Astrocyte of the hippocampus (primary cell): ENCODE measurements at places on chromosomes 3 and 15.
A peak's percentile ranks its signal among the peaks of the same experiment; 100 is the strongest.

GRCh38 chr3:65857327-65857726, 181.4 kb downstream of the MAGI1 start:
- no peak for DNase-seq

DNA sequence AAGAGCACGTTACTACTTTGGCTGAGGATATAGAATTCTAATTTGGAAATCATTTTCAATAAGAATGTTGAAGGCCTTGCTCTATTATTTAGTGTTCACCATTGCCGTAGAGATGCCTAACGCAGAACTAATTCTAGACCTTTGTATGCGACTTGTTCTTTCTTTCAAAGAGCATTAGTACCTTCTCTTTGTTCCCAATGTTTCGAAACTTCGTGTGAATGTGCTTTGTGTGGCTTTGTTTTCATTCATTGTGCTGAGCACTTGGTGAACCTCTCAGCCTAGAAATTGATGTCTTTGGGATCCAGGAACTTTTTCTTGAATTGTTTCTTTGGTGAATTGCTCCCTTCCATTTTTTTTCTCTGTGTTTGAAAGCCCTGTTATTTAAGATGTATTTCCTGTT, 19.8 kb upstream of the PCSK6 start:
- DNase-seq, result no peak

DNA sequence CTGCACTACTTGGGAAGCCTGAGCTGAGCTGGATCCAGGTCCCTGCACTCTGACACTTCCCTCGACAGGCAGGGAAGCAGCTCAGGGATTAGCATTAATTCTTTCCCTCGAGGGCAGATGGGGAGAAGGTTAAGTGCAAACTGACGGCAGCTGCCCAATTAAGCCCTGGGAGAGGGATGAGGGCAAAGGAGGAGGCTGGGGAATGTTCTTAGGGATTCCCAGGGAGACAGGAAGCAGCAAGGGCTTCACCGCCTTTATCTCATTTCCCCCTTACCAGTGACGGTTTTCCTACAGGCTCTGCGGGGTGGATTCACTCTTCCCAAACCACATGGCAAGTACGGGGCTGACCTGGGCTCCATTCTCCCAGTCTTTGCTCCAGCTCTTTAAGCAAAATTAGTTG, 519.0 kb upstream of the PROK2 start:
- DNase-seq, result no peak

- DNase-seq, result no peak
These were observed 309.8 kb upstream of the LRRC3B start for GRCh38 chr3:26312816-26313215.

DNA sequence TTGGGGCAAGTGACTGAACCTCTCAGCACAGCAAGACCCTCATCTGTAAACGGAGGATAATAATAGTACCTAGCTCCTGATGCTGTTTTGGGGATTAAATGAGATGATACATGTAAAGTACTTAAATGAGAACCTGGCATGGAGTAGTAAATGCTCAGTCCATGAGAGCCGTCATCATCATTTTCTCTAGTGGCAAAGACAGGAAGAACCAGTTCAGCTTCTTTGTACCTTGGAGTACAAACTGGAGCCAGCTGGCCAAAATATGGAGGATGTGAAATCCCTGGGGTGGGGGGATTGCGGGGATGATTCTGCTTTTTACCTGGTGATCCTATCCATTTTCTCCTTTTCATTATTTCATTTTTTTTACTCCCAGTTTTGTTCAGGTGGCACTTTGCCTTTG, 204.2 kb upstream of the LRRN1 start:
- no peak for DNase-seq

DNA sequence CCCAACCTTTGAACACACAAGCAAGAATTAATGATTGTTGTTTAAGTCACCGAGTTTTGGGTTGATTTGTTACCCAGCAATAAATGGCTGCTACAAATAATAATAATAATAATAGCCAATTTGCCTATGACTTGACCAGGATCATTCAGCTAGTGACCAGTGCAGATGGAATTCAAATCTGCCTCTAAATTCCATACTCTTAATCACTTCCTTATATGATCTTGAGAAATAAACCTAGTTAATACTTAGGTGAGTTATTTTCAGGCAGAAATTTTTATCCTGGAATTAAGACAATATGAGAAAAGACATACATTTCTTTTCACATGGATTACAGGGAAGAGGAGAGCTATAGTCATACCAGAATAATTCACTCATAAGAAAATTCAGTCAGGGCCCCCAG, 116.0 kb upstream of the GALNT15 start:
- DNase-seq, result no peak

DNA sequence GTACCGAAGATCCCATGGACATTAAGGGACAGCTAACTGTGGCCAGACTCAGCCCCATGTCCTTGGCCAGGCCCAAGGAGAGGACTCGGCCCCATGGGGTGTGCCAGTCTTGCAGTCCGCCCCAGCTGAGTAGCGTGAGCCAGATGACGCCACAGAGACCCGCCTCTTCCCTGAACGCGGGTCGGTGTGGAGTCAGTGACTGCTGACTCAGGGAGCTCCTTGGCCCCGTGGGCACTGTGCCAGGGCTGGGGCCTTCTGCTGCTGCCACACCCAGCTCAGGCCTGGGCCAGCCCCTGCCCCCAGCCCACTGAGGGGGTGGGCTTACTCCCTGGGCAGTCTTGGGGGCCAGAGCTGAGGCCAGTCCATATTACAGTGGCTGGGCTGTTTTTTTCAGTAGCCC, 52.8 kb downstream of the PLXNA1 start:
- peak; percentile 84 for DNase-seq

DNA sequence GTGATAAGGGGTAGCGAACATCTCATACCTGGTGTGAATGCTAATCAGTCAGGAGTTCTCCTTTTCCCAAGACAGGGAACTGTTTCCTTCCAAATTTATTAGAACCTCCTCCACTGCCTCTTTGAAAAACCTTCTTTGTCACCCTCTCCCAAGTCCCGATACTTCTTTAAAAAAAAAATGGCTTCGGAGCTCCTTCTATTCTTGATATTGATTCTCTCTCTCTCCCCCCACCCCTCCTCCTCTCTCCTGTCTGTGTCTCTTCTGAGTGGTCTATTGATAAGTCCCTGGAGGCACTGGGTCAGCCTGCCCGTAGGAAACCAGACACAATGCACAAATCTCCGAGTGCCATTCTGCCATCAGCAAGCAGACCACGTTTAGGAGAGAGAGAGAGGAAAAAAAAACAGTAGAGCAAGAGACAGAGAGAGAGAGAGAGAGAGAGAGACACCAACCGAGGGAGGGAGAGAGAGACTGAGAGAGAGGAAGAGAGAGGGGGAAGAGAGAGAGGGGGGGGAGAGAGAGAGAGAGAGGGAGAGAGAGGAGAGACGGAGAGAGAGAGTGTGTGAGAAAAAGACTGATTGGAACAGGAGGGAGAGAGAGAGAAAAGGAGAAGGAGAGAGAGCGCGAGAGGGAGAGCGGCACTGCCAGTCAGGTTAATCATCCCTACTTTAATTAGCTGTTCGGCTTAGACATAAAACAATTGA, 160.9 kb downstream of the TIGIT start:
- DNase-seq, result peak; percentile 75

- DNase-seq, result no peak
These were observed 142.5 kb downstream of the FILIP1L start for GRCh38 chr3:99971761-99972160.

DNA sequence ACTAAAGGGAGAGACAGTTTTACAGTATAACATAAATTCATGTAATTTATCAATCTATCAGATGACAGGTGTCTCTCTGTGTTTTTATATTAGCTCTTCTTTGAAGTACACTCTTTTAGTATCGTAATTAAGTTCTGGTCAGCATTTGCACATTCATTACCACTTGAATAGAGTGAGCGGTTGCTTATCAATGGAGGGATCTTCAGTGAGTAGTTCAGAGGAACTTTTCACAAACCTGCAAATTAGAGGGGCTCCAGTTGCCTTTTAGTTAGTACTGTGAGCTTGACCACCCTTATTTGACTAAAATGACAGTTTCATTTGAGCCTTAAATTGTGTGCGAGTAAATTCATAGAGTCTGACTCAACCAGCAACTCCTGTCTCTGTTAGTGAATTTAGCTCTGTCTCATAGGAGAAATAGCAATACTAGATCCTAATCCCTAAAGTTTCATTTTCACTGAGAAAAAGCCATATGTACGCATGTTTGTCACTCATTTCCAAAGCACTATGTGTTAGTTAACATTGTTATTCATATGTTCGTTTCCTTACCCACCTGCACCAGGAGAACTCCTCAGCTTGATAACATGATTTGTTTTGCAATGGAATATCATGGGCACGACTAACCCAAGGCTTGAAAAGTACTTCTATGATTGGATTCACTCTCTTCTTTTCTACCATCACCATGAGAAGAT, 57.5 kb upstream of the ZBED2 start:
- DNase-seq, result no peak

DNA sequence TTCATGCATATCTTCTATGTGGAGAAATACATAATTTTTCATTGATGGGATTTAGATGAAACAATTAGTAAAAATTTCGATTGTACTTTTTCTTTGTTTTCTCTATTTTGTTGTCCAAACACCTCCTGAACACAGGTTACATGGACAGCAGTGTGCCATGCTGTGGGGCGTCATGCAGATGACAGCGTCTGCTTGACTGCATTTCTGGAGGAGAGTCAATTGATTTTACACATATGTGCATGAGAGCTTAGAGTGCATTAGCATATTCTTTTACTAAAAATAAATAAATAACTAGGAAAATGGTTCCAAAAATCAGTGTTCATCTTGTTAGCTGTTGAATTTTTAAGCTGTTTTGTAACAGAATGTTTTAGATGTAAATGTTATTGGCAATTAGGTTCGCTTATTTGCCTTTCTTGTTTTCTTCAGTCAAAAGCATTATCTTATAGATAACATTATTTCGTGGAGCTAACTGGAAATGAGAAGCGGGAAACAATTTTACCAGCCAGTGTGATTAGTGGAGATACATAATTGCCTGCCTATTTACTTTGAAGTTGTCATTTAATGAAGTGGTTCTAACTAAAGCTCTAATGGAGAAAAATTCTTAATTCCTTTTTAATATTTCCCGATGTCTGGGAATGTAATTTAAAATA, 82.7 kb upstream of the VGLL3 start:
- no peak for DNase-seq

- DNase-seq, result no peak
These were observed 480.7 kb downstream of the FHIT start for GRCh38 chr3:60770532-60770931.

DNA sequence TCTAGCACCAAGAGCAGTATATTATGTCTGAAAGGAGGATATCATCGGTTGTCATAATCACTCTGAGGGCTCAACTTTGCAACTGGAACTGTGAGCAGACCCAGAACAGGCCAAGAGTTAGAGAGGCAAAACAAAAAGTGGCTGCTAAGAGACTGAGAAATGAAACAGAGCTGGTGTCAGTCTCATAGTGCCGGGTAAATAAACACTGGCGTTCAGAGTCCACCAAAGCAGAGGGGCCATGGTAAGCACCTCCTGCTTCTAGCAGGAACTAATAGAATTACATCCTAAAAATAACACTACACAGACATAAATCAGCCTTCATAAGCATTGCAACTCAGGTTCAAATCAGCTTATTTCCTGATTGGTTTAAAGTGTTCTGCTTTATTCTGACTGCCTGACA, 10.3 kb upstream of the IL12A start:
- DNase-seq, result no peak
